ENCODE measurements at places on chromosomes 16 and 17. TPM values are rescaled to one million over a fixed set of nuclear protein-coding genes. Genes with fewer than 3 reads are reported as not detected.

- no peak for DNase-seq
- no peaks in the 10 kb centered on the region for H3K27me3 ChIP-seq
- no peak overlapping the region for H3K4me3 ChIP-seq
- H3K36me3 ChIP-seq, result peaks cover 5% of the 10 kb centered on the region
- H3K4me1 ChIP-seq, result no peaks in the 10 kb centered on the region
Observed at GRCh38 chr17:13003927-13004326, 13.9 kb downstream of the ELAC2 start.

DNA sequence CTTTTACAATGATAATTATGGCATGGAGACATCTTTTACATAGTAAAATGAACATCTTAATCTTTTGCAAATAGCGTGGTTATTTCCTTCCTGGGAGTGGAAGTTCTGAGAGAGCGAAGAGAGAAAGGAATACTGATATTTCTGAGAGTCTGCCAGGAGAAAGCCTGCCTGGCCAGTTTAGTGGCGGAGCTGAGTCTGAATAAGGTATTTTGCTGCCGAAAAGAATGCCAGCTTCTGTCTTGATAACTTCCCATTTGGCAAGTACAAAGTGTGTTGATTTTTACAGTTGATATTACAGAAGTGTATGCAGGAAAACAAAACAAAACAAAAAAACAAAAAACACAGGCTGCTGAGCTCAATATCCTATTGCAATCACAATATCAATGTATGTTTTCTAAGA is 55.9 kb downstream of the KCNJ2 start:
- DNase-seq, result no peak
- H3K4me3 ChIP-seq, result no peak overlapping the region
- H3K27me3 ChIP-seq, result peaks cover 3% of the 10 kb centered on the region
- no peak overlapping the region for H3K27ac ChIP-seq
- H3K4me1 ChIP-seq, result no peaks in the 10 kb centered on the region

DNA sequence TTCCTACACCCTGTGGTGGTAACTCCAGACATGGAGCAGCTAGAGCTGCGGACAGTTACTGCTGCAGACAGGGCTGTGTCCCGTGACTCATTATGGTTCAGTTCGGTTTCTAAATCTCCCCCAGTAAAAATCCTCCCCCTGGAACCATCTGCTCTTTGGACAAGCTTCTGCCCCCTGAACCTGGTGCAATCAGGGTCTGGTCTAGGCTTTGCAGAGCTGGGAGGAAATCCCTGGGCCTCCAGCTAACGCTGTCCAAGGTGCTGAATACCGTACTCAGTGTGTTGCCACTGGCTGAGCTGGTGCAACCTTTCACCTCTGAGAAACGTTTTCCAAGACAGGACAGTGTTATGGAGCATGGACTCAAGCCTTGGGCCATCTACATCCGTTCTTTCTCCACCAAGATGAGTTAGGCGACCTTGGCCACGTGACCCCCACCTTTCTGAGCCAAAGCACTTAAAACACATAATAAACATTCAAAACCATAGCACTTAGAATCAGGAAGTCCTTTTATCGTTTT is 142.0 kb downstream of the CPPED1 start:
- H3K4me1 ChIP-seq, result no peaks in the 10 kb centered on the region
- H3K36me3 ChIP-seq, result peaks cover 24% of the 10 kb centered on the region
- no peak overlapping the region for H3K4me3 ChIP-seq
- H3K27me3 ChIP-seq, result no peaks in the 10 kb centered on the region

DNA sequence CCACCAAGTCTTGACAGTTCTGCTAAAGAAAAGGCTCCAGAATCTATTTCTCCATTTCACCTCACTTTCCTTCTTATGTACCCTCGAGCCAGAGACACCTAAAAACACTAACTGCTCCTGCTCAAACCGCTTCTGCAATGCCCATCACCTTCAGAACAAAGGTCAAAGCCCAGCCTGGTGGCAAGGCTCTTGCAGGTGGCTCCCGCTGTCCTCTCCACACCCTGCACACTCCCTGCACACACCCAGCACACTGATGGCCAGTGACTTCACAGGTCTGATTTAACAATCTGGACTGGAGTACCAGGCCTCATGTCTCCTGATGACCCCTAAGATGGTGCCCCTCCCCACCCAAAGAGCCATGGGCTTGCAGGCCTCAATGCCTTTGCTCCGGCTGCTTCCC is 9.8 kb upstream of the C17orf113 start:
- no peak overlapping the region for H3K27ac ChIP-seq
- H3K4me1 ChIP-seq, result peaks cover 25% of the 10 kb centered on the region
- H3K4me3 ChIP-seq, result no peak overlapping the region
- H3K36me3 ChIP-seq, result no peaks in the 10 kb centered on the region
- no peak for DNase-seq
- peaks cover 5% of the 10 kb centered on the region for H3K27me3 ChIP-seq

DNA sequence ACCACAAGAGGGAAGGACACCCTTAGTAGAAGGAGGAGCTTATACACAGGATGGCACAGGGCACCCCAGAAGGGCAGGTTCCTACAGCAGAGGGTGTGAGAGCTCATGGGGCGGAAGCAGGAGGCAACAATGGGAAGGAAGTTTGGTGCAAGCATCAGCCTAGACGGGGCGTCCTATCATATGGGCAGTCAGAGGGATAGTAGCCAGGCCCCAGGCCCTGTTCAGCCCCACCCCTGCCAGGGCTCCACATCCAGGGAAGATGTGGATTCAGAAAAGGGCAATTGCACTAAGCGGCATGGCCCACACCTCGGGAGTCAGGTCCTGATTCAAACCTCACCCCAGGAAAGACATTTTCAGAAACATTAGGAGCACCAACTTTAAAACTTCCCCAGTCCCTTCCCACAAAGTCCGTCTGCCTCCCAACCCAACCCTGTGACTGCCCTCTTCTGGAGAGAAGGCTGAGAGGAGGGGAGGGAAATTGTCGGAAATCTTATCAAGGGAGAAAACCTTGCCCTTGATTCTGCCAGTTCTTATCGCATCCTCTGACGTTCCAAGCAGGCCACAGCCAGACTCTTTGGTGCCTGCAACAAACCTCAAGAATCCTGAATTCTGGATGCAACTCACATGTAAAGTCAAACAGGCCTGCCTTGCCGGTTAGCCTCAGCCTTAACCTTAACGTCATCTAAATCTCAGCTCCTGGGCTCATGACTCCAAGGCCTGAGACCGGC is 198.8 kb upstream of the CDH5 start:
- no peaks in the 10 kb centered on the region for H3K4me1 ChIP-seq
- no peaks in the 10 kb centered on the region for H3K27me3 ChIP-seq
- no peak overlapping the region for H3K27ac ChIP-seq
- no peak overlapping the region for H3K4me3 ChIP-seq
- no peaks in the 10 kb centered on the region for H3K36me3 ChIP-seq

DNA sequence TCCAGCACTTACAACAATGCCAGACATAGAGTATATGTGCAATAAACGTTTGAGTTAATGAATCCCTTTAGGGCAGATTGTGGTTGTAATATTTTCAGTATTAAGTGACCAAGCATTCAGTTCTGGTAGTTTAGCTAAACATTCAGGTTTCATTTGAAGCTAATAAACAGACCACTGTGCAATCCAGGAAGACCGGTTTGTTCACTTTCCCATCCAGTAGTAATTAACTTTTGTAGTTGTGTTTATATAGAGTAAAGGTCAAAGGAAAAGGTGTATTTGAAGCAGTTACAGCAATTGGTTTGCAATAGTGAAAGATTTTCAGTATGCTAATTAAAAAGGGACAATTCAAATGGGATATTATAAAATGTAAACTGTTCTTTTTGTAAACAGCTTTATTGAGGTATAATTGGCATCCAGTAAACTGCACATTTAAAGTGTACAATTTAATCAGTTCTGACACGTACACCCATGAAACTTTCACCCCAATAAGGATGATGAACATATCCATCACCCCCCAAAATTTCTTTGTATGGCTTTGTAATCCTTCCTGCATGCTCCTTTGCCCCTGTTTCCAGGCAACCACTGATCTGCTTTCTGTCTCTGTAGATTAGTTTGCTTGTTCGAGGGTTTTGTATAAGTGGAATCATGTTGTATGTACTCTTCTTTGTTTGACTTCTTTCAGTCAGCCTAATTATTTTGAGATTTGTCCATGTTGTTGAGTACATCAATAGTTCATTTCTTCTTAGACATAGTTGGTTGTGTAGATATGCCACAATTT is 26.3 kb downstream of the MRTFB start:
- DNase-seq, result no peak
- H3K27ac ChIP-seq, result no peak overlapping the region
- H3K36me3 ChIP-seq, result no peaks in the 10 kb centered on the region
- peaks cover 11% of the 10 kb centered on the region for H3K4me1 ChIP-seq
- H3K4me3 ChIP-seq, result no peak overlapping the region

DNA sequence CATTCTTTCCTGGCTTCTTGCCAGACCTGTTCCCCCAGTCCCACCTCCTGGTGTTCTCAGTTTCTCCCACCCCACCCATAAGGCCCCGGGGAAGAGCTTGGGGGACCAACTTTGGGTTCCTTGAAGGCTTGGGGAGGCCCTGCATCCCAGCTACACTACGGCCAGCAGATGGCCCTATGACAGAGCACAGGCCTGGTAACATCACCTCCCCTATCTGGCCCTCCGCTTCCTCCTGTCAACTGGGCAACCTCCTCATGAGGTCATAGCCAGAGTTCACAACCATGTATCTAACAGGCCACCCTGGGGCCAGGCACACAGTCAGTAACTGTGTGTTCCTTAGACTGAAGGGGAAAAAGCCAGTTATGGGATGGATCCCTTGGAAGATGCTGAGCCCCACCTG is 31.4 kb downstream of the MYO15A start:
- DNase-seq, result no peak
- no peaks in the 10 kb centered on the region for H3K27me3 ChIP-seq
- no peak overlapping the region for H3K4me3 ChIP-seq
- no peaks in the 10 kb centered on the region for H3K4me1 ChIP-seq
- H3K36me3 ChIP-seq, result no peaks in the 10 kb centered on the region

The CPNE2 gene
- 11.0 TPM for total RNA-seq

The KRT13 gene
- total RNA-seq, result not detected

The SEZ6 gene
- not detected for total RNA-seq

The FAM20A gene
- total RNA-seq, result not detected

The DNAH2 gene
- total RNA-seq, result not detected

The CD300A gene
- total RNA-seq, result 12.7 TPM

Data from activated naive CD8-positive, alpha-beta T cell treated with anti-CD3 and anti-CD28 coated beads, Interleukin-2, amount 10 ng/mL, durations not matched to agents 7 days and 5 days (primary cell).